Renal pelvis (tissue), 12 donors: ENCODE measurements at places on chromosomes 5 and 9. TPM values are rescaled to one million over a fixed set of nuclear protein-coding genes. Genes with fewer than 3 reads are reported as not detected.
A peak's percentile ranks its signal among the peaks of the same experiment; 100 is the strongest.

The RANBP6 gene
- 27.4 TPM for polyA plus RNA-seq

The APC gene
- 32.1 TPM for polyA plus RNA-seq

The LCN6 gene
- polyA plus RNA-seq: not detected

The TICAM2 gene
- polyA plus RNA-seq: 3.7 TPM

The HTR4 gene
- polyA plus RNA-seq: not detected

The SLC6A7 gene
- polyA plus RNA-seq: 0.04 TPM

GRCh38 chr9:366620-367019 is 152.0 kb downstream of the DOCK8 start:
- DNase-seq: no peak

DNA sequence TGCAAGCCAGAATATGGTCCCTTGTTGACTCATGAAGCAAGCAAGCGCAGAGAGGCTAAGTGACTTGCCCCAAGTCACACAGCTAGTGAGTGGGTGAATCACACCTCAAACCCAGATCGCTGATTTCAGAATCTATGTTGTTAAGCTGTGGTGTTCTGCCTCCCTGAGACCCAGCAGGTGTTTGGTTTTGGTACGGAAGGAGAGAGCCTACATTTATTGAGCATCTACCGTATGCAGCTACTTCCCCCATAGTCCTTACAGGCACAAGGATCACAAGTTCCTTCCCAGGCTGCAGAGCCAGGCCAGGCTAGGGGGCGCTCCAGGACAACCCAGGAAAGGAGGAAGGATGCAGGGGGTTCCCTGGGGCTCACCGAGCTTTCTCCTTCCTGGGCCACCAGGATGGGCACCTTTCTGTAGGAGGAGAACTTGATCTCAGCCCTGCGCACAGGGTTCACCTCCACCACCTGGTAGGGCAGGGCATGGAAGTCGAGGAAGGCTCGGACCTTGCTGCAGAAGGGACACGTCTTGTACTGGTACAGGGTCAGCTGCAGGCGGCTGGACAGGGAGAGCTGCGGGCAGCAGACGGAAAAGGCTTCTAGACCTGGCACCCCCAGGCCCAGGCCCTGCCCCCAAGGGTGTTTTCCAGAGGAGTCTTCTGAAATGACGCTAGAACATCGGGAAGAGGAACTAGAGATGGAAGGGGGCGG is 2.5 kb downstream of the PTGES2 start:
- no peak for DNase-seq

DNA sequence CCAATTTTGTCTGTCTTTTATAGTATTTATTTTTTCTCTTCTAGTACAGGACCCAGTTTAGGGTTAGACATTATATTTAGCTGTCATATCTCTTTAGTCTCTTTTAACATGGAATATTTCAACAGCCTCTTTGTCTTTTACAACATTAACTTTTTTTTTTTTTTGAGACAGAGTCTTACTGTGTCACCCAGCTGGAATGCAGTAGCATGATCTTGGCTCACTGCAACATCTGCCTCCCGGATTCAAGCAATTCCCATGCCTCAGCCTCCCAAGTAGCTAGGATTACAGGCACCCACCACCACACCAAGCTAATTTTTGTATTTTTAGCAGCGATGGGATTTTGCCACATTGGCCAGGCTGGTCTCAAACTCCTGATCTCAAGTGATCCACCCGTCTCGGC is 90.1 kb downstream of the ADAMTS6 start:
- no peak for DNase-seq

DNA sequence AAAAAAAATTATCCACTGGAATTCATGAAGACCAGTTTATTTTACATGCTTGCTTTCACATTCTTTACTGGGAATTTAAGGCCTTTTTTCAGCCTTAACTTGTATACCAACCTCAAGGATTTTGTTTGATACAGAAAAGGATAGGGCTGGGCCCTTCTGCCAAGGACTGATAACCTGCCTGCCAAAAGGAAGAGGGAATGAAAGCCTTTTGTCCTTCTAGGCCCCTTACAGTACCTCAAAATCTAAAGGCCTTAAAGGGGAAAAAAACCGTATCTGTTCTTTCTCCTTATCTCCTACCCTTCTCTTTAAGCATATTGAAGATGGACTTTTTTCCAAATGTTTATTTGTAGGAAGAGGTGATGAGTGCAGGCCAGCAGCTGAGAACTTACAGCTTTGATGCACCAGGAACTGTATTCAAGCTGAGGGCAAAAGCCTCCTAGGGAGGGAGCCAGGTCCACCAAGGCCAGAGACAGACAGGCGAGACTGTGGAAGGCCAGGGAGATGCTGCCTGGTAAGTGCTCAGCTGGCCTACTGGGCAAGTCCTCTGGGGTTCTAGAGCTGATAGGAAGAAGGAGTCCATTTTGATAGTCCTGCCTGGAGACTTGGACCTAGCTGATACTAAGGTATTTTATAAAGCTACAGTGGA is 31.8 kb downstream of the FAXDC2 start:
- DNase-seq: no peak

- DNase-seq: no peak
Measured at GRCh38 chr9:91771864-91772263, 178.2 kb downstream of the ROR2 start.

GRCh38 chr5:21704974-21705668 is 1148.0 kb downstream of the CDH12 start:
- no peak for DNase-seq

GRCh38 chr9:96014078-96014477 is 138.6 kb downstream of the ERCC6L2 start:
- DNase-seq: no peak

- DNase-seq: peak; percentile 20
Measured at GRCh38 chr9:73183917-73184861, 32.5 kb downstream of the ANXA1 start.

DNA sequence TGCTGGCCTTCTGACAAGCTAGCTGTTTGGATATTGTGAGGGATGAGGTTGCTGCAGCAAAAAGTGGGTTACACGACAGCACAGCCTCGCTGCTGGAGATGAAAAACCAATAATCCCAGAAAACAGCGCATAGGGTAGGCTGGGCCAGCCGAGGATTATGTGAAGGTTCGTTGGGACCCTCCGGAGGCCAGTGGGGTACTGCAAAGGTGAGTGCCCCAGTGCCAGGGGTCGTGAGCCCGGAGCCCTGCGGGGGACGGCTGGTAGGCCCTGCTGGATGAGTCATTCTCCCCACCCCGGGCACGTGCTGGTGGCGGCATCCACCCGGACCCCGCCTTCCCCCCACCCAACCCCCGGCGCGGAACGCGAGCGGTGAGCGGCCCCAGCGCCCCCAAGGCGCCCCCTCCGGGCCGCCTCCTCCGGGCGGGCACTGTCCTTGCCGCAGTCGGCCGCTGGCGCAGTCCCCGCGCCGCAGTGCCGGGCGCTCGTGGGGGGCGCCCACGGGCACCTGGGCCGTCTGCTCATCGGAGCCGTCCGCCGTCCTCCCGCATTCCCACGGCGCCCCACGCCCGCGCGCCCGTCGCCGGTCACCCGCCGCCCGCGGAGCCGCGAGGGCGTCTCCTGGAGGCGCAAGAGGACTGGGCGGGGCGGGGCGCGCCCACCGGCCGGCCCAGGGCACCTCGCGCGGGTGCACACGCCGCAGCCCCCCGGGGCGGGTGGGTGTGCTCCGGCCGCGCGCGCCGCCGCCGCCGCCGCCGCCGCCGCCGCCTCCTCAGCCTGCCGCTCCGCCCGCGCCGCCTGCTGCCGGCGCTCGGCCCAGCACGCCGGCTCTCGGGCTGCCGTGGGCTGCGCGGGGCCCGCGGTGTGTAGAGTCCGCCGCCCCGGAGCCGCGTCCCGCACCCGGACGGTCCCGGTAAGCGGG is at the start of gene PHF24:
PHF24 (plus strand) TSS at position 794 of the 919 bp plus-strand sequence. CDS start 13,014 bp downstream, outside the sequence.
- DNase-seq: peak; percentile 11
